Activated CD4-positive, alpha-beta T cell treated with anti-CD3 and anti-CD28 coated beads, Interleukin-2, amount 50 U/mL, for 1 hour (primary cell): ENCODE measurements at places on chromosomes 16 and 17.
A peak's percentile ranks its signal among the peaks of the same experiment; 100 is the strongest.

- no peak for DNase-seq
These were observed 66.9 kb upstream of the ATF7IP2 start for GRCh38 chr16:10318798-10319500.

DNA sequence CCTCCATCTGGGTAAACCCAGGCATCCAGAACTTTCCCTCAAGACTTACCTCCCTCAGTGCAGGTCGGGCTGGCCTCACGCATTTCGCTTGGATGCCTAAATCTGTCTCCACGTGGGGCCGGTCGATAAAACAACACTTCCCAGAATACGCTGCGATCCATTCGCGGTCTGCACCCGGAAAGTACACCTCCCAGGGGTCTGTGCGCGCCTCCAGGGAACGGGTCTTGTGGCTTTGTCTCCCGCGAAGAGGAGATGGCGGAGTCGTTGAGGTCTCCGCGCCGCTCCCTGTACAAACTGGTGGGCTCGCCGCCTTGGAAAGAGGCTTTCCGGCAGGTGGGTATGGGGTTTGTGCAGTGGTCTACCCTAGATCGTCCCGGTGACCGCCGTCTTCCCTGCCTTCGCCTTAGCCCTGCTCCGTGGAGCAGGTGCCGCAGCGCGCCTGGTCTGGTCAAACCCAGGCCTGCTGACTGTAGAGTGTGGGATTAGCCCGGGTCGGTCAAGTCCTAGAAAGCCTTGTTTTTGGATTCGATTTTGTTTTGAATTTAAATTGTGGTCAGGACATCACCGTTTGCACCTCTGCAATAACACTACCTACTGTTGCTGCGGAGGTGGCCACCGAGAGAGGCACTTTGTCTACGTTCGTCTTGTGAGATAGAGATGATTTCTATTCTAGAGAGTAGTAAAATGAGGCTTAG lies at the start of gene RPAIN:
TSS of gene RPAIN (plus strand) at position 224 of the 695 bp plus-strand sequence. CDS start at position 253, 29 bp downstream.
- DNase-seq: peak; percentile 79

DNA sequence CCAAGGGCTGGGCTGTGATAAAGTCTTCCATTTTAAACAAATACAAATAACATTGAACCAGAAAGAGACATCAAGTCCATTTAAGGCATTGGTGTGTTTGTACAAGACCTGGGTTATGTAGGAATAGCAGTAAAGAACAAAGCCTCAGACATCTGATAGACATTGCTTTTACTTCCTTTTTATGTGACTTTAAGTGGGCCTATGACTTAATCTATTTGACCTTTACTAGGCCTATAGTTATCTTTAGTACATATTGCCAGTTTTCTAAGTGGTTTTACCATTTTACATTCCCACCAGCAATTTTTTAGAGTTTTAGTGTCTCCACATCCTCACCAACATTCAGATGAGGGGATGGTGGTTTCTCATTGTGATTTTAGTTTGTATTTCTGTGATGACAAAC lies 298.8 kb downstream of the ZFHX3 start:
- DNase-seq: no peak

GRCh38 chr17:67637901-67638641 lies 79.7 kb upstream of the NOL11 start:
- no peak for DNase-seq

- DNase-seq: no peak
These were observed 24.2 kb downstream of the KRT25 start for GRCh38 chr17:40730970-40731369.

DNA sequence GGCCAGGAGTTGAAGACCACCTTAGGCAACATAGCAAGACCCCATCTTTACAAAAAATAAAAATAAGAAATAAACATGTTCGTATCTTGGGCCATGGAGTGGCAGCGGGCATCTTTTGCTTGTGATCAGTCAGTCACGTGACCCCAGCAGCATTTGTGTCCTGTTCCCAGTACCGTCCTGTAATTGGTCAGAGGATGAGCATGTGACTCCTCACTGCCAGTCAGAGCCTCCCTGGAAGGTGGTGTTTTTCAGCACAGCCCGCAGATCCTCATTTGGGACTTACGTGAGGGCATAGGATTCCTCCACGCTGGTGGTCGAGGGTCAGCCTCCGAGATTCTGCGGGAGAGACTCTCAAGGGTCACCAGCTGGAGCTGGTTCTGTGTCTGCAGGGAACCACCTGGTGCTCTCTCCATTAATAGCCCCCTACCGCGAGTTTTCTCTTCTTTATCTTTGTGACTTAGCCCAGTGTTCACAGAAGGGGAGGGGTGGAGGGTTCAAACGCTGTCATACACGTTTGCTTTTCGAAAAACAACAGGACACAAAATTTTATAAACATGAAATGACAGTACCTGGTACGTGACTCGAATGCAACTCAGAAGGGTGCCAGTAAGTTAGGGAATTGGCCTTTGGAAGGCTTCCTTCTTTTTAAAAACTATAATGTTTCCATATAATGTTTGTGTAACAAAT lies 17.2 kb downstream of the MRC2 start:
- DNase-seq: no peak

DNA sequence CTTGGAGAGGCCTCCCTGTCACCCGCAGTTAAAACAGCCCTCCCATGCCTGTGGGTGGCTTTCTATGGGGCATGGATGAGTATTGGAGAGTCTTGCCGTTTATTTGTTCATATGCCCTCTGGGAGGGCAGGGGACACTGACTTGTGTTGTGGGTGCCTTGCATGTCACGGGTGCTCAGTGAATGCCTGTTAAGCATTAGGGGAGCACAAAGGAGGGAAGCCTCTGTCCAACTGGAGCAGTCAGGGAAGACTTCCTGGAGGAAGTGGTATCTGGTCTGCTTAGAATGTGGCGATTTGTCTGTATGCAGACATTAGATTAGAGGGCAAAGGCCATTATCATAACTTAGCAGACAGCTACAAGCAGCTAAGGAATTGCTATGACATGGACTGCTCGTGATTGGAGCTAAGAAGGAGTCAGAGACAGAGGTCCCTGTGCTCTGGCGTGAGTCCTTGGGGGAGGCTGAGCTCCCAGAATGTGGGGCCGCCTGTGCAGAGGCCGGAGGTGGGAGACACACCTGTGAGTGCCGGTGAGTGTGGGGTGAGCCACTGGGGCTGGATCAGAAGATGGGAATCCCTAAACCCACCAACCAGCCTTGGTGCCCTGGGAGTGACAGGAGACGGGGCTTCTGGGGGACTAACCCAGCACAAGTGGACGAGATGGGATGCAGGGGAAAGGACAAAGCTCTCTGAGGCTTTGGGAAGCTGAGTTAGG lies 286.1 kb downstream of the SEC14L1 start:
- DNase-seq: no peak

GRCh38 chr17:21177854-21178600 lies 35.9 kb downstream of the TMEM11 start:
- no peak for DNase-seq

GRCh38 chr17:27571563-27572352 lies 59.2 kb upstream of the LGALS9 start:
- no peak for DNase-seq

DNA sequence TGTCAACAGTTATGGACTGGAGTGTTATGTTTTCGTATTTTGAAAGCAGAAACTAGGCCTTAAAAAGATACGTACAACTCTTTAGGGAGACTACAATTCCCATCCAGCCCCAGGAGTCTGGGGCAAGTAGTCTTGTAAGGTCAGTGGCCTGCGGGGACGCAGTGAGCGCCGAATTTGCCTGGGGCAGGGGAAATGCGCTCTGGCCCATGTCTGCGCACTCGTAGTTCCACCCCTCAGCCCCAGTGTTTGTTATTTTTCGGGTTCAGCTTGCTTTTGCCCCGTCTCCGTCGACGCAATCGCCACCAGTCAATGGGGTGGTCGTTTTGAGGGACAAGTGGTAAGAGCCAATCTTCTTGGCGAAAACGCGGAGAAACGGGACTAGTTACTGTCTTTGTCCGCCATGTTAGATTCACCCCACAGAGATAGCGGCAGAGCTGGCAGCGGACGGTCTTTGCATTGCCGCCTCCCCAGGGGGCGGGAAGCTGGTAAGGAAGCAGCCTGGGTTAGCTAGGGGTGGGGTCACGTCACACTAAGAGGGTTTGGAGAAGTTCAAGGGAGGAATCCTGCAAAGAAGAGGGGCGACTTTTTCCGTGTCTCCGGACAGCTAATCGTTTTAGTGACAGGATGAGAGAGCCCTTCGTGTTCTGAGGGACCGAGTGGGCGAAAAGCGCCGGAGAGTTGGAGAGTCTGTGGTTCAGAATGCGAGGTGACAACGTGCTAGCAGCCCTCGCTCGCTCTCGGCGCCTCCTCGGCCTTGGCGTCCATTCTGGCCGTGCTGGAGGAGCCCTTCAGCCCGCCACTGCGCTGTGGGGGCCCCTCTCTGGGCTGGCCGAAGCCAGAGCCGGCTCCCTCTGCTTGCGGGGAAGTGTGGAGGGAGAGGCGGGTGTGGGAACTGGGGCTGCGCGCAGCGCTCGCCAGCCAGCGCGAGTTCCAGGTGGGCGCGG lies 1.1 kb upstream of the BRCA1 start:
- no peak for DNase-seq

DNA sequence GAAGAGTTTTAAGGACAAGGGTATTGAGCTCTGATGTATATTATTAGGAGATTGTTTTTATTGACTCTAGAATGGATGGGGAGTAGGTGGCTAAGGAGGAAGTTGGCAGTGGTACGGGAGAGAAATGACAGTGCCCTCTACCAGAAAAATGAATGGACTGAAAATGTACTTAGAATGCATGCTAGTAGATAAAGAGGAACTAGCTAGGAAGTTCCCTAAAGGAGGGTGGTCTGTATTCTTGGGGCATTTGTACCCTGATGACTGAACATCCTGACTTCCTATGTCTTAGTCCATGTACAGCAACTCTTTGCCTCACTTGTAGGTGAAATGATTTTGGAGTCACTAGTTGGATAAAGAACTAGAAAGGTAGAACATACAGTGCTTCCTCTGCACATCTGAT lies 581.5 kb upstream of the RBFOX1 start:
- DNase-seq: no peak

- no peak for DNase-seq
These were observed 35.3 kb upstream of the ACSM2B start for GRCh38 chr16:20611350-20611902.

DNA sequence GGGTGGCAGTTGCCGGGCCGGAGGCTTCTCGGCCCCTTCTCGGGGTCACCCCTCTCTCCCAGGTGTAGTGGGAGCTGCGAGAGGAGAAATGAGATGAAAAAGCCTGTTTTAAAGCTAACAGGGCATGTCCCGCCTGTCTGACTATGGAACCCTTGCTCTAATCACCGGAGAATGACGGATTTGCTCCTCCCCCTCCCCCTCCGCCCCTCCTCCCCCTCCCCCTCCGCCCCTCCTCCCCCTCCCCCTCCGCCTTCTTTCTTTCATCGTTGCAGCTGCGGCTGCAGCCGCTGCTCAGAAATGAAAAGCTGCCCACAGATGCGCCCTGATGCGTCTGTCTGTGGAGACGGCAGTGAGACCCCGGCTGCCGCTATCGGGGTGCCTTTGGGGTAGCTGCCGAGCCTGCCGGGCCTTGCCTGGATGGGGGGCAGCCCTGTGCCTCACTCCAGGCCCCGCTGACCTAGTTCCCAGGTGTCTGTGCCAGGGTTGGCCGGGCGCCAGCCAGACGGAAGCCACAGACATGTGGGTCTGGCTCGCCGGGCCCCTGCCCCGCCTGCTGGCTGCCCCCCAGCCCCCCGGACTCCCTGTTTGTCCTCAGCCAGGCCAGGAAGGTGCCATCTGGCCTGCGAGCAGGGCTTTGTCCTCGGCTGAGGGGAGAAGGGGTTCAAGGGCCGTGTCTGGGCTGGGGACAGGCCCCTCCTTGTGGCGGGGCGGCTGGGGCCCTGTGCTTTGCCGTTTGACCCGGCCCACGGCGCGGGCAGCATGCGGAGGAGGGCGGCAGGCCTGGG lies 37.7 kb downstream of the GINS2 start:
- no peak for DNase-seq

GRCh38 chr17:76200354-76200753 lies 39.9 kb downstream of the RNF157 start:
- DNase-seq: no peak

- no peak for DNase-seq
These were observed 79.5 kb downstream of the ANKRD11 start for GRCh38 chr16:89410794-89411309.
